ENCODE measurements at places on chromosomes 1 and 21.

DNA sequence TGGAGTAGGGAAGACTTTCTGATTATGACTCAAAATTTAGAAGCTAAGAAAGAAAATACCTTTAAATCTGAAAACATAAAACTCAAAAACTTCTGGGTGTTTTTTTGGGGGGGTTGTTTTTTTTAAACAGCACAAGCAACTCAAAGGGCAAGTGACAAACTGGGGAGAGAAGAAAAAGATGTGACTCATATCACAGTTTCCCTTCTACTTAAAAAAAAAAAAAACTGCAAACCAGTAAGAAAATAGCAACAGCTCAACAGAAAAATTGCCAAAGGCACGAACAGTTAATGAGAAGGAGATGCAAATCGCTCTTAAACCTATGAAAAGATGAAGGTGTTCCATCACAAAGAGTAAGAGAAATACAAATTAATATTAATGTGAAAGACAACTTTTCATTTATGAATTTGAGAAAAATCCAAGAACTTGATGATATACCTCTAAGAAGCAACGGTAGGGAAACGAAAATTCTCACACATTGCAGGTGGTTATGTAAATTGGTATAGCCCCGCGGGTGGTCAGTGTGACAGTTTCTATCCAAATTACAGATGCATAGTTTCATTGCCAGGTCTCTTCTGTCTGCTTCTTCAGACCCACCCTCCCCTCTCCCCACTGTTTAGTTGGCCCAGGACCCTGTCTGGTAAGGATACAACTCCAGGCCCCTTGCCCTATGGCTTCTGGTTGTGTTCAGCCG, 9.0 kb downstream of the IFNAR2 start:
- DNase-seq = no peak

DNA sequence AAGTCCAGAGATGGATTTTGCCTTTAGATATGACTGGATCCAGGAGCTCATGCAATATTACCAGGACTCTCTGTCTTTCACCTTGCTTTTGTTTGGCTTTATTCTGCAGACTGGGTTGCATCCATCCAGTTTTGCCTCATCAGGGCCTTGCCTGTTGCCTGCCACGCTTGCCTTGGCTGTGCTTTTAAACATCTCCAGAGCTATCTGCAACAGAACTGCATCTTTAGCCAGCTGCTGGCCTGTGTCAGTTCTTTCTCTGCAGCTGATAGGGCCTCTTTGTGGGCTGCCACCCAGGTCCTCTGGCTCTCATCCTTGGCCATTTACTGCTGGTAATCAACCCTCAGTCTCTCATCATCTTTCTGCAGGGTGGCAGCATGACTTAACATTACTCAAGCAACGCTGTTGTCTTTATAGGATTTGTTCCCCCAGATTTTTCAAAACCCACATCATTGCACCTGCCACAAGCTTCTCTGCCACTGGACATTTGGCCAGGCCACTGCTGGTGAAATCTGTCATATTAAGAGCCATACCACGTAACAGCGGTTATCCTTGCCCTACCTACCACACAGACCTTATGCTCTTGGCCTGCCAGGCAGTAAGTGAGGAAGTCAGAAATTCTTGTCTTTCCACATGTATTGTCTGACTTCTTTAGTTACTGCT, 24.4 kb upstream of the HUNK start:
- no peak for DNase-seq

DNA sequence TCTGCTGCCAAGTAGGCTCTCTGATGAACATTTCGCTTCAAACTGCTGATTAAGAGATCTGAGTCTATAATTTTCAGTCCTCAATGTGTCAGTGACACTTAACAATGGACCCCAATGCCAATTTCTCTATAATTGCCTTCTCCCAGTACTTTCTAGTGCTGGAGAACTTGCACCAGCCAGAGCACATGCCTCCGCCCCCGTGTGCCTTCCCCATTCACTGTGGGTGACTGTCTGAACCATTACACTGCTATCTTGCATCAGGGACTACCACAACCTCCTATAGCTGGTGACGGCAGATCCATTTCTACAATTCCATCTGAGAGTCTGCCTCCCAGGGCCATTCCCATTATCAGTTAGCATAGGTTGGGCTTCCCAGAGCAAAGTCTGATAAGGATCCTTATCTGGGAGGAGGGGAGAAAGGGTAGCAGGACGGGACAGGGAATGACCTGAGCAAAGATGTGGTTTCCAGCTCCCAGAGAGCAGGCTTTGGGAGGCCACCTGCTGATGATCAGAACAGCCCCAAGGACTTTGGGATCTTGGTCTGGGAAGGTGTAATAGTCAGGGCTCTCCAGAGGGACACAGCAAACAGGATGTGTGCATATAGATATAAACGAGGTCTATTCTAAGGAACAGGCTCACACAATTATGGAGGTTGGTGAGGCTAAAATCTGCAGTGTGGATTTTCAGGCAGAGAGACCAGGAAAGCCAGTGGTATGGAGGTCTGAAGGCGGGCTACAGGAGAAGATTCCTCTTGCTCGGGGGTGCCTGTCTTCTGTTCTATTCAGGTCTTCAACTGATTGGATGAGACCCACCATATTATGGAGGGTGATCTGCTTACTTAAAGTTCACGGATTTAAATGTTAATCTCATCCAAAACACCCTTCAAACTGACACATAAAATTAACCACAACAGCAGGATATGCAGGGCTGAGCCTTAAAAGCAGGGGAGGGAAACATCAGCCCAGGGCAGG, 238.2 kb downstream of the PTPRU start:
- no peak for DNase-seq

- no peak for DNase-seq
Measured at GRCh38 chr1:187621951-187622350, 793.2 kb downstream of the PLA2G4A start.

- no peak for DNase-seq
Measured at GRCh38 chr1:71224741-71225377, 144.0 kb upstream of the ZRANB2 start.

DNA sequence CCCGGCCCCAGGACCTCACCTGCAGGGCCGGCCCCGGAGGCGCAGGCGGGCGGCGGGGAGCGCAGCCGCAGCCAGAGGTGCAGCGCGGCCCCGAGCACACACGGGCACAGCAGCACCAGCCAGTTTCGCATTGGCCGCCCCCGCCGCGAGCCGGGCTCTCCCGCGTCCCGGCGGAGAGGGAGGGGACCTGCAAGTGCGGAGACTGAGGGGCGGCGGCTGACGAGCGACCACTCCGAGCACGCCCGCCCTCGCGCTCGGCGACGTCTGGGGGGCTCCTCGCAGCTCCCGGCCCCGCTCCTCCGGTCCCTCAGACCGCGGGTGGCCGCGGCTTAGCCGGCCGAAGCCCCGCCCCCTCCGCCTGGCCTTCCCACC, at the start of gene B3GALNT2:
Gene B3GALNT2, minus strand, starts transcription at position 331 of the 372 bp plus-strand sequence. Its CDS starts 200 bp downstream, at position 131.
- no peak for DNase-seq

DNA sequence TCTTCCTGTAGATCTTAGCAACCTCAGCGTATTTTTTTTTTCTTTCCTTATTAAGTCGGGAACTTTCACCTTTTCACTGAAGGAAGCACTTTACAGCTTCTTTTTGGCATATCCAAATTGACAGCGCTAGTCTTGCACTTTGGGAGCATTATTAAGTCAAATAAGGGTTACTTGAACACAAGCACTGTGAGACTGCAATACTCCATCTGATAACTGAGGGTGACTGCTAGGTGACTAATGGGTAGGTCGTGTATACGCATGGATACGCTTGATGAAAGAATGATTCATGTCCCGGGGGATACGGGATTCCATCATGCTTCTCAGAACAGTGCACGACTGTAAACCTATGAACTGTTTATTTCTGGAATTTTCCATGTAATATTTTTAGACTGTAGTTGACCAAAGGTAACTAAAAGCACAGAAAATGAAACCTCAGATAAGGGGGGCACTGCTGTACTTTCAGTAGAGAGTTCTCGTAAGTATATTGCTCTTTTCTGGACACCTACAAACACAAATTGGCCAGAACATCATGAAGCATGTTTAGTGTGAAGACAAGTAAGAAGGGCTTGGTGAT, 364.7 kb downstream of the SMYD3 start:
- DNase-seq = no peak

GRCh38 chr1:36442337-36442736, 7.9 kb downstream of the OSCP1 start:
- DNase-seq = no peak

DNA sequence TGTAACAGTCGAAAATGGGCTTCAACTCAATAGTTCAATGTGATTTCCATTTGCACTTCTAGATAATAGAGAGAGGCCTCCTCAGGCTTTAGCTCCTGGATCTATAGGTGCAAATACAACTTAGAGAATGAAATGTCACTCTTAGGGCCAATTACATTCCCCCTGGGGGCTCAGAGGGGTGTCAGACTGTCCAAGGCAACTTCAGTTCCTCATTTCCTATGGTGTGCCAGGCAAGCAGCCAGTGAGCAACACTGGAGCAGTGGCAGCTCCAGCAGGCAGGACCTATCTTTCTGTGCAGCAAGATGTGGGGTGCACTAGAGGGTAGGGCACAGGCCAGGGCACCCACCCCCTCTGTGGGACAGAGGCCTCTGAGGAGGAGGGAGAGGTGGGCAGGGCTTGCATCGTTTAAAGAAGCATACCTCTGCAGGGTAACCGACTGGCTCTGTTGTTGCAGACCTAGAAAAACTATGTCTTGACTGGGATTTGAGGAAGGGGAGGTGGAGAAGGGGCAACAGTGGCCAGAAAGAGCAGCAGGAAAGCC, 97.3 kb downstream of the SUSD4 start:
- no peak for DNase-seq

GRCh38 chr1:154730259-154730658, 122.3 kb upstream of the ADAR start:
- no peak for DNase-seq

GRCh38 chr1:27144920-27145661, 9.8 kb downstream of the SLC9A1 start:
- no peak for DNase-seq

- no peak for DNase-seq
Measured at GRCh38 chr1:16459352-16459925, 18.9 kb downstream of the NECAP2 start.

DNA sequence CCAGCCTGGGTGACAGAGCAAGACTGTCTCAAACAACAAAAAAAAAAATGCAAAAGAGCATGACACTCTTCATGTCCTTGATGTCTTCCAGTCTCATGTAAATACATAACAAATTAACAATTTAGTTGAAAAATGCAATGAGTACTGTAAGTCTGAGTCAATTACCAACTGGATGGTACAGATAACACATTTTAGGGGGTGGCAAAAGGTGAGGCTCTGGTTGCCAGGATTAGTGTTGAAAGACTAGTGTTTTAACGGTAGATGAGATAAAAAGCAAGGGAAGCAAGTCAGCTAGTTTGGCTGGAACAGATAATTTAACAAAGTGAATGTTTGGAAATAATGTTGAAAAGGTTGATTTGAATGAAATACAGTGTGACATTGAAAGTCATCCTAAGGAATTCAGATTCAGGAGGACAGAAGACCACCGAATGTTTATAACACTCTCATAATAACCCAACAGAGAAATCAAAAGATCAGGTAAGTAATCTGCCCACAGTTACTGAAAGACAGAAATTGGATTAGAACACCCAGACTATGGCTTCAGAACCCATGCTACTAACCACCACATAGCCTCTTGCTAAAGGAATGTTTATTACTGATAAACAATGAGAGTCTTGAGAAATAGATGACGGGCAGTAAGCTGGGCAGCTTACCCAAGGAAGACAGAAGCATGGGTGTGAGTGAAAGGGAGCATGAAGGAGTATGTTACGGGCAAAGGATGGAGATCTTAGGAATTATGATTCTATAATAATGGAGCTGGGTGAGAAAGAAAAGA, 312.4 kb downstream of the HMCN1 start:
- no peak for DNase-seq
